ENCODE measurements at places on chromosomes 13 and 19.

DNA sequence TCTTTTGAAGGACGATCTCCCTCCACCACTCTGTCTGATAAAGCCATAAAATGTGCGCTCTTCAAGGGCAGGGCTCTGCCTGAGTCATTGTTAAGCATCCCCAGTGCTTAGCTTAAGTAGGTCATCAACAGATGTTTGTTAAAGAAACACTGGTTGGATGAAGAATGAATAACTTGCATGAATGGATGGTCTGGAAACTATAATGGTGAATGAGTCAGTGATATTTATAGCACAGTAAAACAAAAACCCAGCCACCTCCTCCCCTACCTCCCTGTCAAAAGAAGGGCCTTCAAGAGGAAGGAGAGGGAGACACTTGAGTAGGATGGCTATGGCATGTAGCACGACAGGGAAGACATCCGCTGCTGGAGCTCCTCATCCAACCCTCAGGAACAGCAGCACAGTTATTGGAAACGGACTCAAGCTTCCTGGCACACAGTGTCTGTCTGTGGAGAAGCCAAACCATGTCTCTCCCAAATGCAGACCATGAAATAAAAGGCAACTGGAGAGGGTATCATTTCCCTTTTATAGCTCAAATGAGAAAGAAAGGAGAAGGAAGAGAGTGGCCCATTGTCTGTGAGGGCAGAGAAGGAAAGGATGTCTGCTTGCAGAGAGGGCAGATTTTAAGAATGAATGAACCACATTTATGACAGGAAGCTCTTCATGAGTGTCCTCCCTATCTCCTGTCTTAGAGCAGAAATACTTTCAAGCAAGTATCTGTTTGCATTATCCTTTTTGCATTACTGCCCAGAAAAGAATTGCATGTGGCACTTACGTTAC, 183.5 kb upstream of the UBL3 start:
- DNase-seq: no peak

- DNase-seq: no peak
Observed at GRCh38 chr13:59247171-59247570, 916.6 kb downstream of the DIAPH3 start.

DNA sequence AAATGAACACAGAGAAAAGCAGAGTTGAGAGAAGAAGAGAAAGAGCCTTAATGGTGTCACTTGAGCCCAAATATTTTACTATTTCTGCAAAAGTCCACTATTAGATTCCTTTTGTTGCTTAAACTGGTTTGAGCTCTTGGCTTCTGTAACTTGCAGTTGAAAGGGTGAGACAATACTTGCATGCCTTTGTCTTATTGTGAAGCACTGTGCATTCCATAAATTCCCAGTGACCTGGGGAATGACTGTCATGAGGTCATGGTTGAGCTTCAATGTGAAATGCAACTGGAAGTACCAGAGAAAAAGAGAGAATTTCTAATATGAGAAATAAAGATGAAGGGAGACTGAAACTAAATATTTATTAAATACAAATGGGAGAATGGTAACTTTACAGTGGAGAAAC, 310.9 kb downstream of the TDRD3 start:
- DNase-seq: no peak

DNA sequence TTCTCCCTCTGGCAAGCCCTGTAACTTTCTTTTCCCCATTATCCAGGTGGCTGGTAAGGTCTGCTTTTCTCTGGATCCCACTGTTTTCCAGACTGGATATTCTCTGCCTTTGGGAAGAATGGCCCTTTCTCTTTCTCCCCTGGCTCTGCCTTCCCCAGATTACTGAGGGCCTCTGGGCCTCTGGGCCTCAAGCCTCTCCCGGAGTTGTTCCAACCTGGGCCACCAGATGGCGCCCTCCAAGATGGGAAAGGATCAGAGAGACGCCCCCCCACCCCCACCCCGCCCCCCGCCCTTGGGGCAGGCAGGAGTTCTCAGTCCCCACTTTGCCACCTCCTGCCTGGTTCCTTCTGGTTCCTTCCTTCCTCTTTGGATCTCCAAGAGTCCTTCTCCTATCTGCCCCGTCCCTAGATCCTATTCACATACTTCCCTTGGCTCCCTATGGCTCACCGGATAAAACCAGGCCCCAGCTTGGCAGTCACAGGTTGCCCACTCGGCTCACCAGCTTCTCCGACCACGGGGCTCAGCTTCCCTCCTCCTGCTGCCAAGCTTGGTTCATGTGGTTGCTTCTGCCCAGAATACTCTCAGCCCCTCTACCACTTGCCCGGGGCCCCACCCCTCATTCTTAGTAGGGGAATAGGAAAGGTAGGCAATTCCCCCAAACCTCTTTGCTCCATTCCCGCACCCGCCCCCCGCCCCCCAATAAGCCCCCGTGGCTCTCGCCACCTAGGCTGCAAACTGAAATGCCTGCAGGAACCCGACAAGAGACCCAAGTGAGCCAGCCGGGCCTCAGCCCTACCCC, 13.1 kb downstream of the EPS8L1 start:
- DNase-seq: peak; percentile 92

- no peak for DNase-seq
Observed at GRCh38 chr19:36049080-36049698, 4.9 kb downstream of the THAP8 start.
